ENCODE measurements at places on chromosomes 1 and 21.

GRCh38 chr21:40507978-40508377 lies 339.0 kb downstream of the DSCAM start:
- no peak for DNase-seq

DNA sequence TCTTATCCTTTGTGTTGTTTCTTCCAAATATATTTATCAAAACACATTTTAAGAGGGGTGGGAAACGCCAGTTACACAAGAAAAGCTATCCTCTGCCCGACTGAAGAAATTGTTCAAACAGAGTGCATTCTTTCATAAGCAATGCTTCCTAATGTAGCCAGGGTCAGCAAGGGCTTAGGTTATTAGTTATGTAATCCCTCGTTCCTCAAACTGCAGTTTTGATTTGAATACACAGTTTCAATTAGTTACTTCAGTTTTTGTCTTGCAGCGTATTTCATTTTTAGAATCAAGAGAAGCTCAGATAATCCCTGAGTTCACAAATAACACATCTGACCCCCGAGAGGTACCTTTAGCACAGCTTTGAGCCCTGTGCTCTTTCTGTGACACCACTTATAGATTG lies 141.7 kb upstream of the NRIP1 start:
- DNase-seq, result no peak

GRCh38 chr1:107460035-107460434 lies 319.2 kb downstream of the NTNG1 start:
- DNase-seq, result no peak

- DNase-seq, result no peak
These were observed 73.4 kb downstream of the UCK2 start for GRCh38 chr1:165900576-165901380.

DNA sequence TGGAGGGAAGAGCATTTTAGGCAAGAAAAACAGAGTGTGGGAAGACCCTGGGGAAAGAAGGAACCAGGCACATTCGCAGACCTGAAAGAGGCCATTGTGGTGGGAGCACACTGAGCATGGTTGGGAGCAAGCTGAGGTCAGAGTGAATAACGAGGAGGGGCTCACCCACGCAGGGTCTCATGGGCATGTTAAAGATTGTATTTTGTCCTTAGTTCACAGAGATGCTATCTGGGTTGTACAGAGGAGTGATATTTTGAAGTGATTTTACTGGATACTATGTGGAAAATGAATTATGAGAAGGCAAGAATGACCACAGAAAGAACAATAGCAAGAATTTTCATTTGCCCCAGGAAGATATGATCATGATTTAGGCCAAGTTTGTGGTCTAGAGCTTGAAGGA lies 578.3 kb upstream of the NR5A2 start:
- DNase-seq, result no peak

GRCh38 chr1:181630838-181631237 lies 147.5 kb downstream of the CACNA1E start:
- no peak for DNase-seq

DNA sequence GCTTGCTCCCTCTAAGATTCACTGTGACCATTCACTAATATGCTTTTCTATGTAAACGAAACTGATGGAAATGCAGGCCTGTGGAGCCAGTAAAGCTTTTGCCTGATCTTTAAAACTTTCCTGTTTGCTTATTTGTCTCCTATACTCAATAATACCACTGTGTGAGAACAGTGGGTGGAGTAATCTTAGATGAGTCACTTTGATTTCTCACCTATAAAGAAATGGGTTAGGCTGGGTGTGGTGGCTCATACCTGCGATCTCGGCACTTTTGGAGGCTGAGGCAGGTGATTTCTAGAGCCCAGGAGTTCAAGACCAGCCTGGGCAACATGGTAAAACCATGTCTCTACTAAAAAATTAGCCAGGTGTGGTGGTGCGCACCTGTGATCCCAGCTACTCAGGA lies 70.8 kb downstream of the RWDD3 start:
- DNase-seq, result no peak

DNA sequence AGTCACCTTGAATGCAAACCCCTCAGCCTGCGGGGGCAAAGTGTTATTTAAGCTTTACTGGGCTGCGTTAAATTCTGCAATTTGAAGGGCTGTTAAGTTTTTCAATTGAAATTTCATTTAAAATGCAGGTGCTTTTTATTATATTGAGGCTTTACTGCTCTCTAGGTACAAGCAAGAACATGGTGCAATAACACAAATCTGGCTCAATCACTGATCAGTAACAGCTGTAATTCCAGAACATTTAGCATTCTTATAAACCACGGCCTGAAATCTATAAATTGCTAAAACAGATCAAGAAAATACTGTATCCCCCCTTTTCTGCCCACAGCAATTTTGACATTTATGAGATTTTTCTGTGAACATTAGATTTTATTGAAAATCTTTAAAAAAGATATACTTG lies 322.8 kb downstream of the KCTD3 start:
- no peak for DNase-seq

DNA sequence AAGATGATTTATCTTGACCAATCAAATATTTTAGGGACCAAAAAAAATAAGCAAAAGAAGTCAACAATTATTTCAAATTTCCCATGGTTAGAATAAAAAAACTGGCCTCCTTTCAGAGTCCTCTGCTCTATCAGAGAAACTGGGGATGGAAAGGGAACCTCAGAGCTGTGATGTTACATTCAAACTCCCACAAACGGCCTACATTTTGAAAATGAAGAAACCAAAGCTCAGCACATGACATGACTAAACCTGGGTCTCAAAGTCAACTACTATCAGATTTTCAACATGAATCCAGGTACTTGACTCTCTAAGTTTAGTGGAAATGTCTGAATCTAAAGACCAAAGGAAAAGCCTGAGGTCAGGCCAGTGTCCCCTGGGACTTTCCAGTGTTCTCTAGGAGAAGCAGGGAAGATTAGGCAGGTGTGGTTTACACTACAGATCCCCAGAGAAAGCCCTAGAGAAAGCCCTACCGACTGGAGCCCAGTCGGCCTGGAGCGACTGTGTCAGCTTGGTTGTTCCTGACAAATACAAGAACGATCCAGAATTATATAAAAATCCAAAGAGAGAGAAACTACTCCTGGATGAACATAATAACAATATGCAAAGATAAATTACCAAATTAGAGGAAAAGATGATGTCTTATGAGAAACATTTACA lies 24.8 kb downstream of the JAK1 start:
- no peak for DNase-seq

- no peak for DNase-seq
These were observed 2.8 kb upstream of the LSM10 start for GRCh38 chr1:36400514-36400824.

DNA sequence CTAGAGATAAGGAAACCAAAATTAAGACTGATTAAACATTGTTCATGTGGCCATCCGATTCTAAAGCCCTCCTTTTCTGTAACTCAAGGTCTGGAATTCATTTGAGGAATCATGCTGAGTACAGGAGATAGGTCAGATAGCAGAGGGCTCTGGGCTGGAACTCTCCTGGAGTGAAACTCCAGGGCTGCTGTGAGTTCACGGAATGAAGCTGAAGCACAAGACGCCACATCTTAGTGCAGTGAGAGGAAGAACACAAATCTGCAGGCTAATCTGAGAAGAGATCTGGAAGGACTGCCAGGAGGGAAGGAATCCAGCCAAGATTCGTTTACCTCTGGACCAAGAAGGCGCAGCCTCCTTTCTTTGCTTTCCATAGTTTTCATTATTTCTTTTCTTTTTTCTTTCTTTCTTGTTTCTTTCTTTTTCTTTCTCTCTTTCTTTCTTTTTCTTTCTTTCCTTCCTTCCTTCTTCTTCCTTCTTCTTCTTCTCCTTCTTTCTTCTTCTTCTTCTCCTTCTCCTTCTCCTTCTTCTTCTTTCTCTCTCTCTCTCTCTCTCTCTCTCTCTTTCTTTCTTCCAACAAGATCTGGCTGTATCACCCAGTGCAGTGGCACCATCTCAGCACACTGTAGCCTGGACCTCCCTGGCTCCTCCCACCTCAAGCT lies 74.8 kb upstream of the ATP1B1 start:
- DNase-seq, result no peak

- no peak for DNase-seq
These were observed 10.8 kb downstream of the NGF start for GRCh38 chr1:115327270-115327669.

DNA sequence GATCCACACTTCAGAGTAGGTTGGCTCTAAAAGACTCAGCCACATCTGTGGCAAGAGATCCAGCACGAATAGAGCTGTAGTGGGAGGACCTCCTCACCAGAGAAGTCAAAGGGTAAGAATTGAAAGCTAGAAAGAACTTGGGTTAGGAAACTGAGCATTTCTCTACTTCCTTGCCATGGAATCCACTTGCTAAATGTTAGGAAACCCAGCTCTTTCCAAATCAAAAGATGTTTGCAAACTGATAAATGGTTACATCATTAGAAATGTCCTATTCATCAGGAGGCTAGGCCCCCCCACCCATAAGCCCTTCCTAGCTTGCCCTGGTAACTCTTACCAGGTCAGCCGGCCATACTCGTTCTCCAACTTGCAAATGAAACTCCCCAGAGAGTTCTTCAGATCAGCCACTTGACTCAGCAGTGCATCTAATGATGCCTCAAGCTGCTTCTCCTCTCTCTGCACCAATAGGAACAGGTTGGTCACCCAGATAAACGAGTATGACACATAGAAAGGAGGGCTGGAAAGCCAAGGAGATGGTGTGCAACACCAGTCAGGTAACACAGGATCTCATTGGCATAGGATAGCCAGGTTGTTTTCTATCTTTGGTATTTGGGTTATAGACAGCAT lies 1.5 kb downstream of the MED8 start:
- no peak for DNase-seq

DNA sequence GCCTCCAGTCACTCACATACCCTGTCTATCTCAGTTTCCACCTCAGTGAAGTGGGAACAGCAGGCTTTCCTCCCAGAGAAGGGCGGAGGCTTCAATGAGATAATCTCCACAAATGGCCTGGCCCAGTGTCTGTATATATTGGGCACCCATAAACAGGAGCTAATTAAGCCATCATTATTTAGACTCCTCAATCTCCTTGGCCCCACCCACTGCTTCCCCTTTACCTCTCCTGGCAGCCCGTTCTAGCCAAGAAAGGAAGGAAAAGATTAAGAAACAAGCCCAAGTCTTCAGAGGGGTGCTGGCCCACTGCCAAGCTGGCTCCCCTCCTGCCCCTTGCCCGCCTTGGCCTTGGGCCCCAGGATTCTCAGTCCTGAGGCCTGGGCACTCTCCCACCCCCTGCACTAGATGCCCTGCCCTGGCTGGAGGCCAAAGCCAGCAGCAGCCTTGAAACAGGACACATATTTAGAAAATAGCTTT lies 15.9 kb upstream of the EPB41 start:
- DNase-seq, result no peak

GRCh38 chr1:151713874-151714273 lies 2.7 kb downstream of the CELF3 start:
- no peak for DNase-seq

- no peak for DNase-seq
These were observed 52.6 kb downstream of the RUNX1 start for GRCh38 chr21:34996304-34997101.

DNA sequence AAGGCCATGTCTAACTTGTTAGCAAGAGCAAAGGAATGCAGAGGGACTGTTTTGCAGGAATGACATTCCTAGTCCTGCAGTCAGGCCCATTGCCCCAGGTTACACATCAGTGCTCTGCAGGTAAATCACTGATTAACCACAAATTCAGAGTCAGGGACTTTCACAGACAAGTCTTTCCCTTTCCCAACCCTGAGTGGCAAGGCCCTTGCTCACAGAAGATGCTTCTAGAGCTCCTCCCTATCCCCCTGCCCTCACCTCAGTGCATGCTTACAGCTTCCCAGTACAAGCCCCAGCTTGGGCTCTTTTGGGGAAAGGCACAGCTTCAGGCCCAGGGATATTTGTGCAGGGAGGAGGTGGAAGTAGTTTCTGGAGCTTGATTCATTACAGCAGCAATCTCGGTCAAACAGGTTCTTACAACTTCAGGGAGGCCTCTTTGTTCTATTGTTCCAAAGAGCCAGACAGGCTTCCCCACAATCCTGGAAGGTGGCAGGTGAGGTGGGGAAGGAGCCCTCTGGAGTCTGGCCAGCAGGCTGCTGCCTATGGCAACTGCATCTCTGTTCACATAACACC lies 53.9 kb downstream of the CASQ2 start:
- no peak for DNase-seq

GRCh38 chr1:22535399-22535798 lies 27.9 kb upstream of the EPHA8 start:
- no peak for DNase-seq

DNA sequence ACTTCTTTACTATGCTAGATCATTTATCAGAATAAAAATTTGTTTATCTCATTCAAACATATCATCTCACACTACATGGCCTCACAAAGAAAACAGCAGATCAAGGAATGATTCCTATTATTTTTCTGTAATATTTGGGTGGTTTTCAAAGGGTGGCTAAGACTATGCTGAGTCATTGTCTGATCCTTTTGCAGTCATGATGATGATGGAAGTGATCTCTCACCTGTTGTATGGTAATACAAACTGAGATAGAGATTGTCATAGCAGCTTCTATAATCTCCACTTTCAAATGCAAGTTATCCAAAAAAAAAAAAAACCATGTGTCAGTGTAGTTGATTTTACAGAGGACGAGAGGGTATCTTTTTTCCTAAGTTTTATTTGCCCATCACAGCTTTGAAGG lies 37.2 kb upstream of the GBP5 start:
- no peak for DNase-seq
